T-helper 17 cell (primary cell): ENCODE measurements at places on chromosomes 5 and 9. TPM values are rescaled to one million over a fixed set of nuclear protein-coding genes. Genes with fewer than 3 reads are reported as not detected.

DNA sequence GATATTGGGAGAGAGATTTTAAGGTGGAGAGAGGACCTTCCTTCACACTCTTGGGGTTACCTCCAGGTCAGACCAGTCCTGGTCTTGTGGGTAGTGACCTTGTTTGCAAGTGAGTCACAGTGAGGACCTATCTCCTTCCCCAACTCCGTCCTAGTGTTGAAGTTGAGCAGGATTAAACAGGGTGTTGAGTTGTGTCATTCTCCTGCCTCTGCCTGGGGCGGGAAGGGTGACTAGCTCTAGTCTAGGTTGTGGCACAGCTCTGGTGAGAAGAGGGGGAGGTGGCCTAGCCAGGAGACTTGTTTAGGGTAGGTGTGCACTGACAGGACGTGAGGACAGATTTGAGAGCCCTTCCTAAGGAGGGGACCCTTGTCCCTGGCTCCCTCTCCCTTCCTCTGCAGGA lies 119.6 kb upstream of the PITX1 start:
- DNase-seq = no peak
- no peaks in the 10 kb centered on the region for H3K27me3 ChIP-seq
- H3K27ac ChIP-seq = no peak overlapping the region
- no peaks in the 10 kb centered on the region for H3K4me1 ChIP-seq

PAXX gene
- 89.9 TPM for total RNA-seq

DNA sequence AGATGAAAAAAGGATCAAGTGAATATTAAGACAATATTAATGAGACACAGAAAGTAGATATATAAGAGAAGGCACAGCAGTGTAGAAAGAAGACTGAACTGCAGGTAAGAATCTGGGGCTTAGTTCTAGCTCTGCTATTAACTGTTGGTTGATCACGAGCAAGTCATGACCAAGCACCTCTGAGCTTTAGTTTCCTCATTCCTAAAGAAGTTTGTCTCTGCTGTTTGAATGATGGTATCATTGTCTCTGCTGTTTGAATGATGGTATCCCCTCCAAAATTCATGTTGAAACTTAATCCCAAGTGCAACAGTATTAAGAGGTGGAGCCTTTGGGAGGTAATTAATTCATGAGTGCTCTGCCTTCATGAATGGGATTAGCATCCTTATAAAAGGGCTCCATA lies 2.5 kb upstream of the NME5 start:
- H3K36me3 ChIP-seq = no peaks in the 10 kb centered on the region
- no peak overlapping the region for H3K27ac ChIP-seq
- DNase-seq = no peak
- H3K4me1 ChIP-seq = no peaks in the 10 kb centered on the region
- H3K4me3 ChIP-seq = no peak overlapping the region

DNA sequence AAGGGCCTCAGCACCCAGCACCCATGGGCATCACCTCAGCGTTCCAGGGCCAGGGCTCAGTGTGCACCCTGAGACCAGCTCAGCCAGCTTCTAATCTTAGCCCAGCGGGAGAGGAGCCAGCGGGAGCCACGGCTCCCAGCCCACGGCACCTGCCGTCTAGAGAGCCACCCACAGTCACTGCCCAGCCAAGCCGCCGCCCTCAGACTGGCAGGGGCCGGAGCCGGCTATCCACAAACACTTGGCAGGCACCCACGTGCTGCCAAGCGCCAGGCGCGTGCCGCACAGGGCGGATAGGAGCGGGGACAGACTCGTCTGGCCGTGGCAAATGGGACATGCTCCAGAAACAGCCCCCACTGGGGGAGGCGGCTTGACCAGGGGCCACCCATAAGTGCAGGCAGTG lies 18.6 kb downstream of the BRD3 start:
- H3K36me3 ChIP-seq = peaks cover 5% of the 10 kb centered on the region
- no peak for DNase-seq
- no peak overlapping the region for H3K27ac ChIP-seq
- H3K27me3 ChIP-seq = no peaks in the 10 kb centered on the region
- peaks cover 4% of the 10 kb centered on the region for H3K4me1 ChIP-seq
- no peak overlapping the region for H3K4me3 ChIP-seq

TPM2 gene
- total RNA-seq = 33.9 TPM

ANP32B gene
- 158 TPM for total RNA-seq

DNA sequence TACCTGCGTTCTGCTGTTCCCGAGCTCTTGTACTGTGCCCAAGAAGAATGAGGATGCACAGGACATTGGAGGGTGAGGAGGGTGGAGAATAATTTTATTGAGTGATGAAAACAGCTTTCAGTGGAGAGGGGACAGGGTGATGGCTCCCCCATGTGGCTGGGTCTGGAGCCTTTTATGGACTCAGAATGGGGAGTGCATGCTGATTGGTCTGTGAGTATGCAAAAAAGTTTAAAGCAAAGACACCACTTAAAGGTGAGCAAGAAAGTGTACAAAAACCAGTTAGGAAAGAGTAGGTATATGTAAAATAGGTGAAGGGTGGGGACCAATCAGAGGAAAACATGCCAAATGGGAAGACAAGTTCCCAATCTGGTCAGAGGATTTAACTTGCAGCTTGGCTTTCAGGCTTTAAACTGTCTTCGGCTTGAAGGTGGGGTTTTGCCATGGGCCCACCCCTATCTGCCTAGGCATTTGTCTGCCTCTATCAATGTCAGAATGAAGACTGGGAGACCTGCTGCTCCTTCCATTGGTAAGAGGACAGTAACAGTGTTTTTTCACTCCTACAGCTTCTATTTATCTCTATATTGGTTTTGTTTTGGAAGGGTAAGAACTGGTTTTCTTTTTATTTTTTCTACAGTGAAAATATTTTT lies 118.0 kb upstream of the RAI14 start:
- H3K27me3 ChIP-seq = peaks cover 35% of the 10 kb centered on the region
- H3K27ac ChIP-seq = no peak overlapping the region
- peaks cover 2% of the 10 kb centered on the region for H3K4me1 ChIP-seq
- no peaks in the 10 kb centered on the region for H3K36me3 ChIP-seq
- no peak overlapping the region for H3K4me3 ChIP-seq
- no peak for DNase-seq

DNA sequence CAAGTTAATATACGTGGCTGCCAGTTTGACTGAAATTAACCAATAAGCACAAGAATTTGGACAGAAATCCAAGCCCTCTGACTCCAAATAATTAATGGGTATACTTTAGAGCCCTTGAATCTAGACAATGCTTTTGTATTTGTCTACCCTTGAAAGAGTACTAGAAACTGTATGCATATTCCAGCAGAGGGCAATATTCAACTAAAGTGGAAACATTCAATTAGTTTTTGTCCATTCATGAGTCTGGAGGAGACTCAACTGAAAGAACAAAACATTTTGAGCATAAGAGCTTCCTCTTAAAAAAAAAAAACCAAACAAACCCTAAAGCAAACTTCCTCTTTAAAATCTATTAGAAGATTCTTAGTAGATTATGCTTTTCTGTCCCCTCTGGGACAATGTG lies 157.8 kb downstream of the ARHGEF28 start:
- no peak overlapping the region for H3K27ac ChIP-seq
- no peaks in the 10 kb centered on the region for H3K4me1 ChIP-seq
- H3K4me3 ChIP-seq = no peak overlapping the region
- DNase-seq = no peak

- no peak overlapping the region for H3K4me3 ChIP-seq
- no peak overlapping the region for H3K27ac ChIP-seq
- no peaks in the 10 kb centered on the region for H3K4me1 ChIP-seq
- DNase-seq = no peak
- no peaks in the 10 kb centered on the region for H3K36me3 ChIP-seq
These were observed 364.2 kb upstream of the PDE4D start for GRCh38 chr5:60257596-60258271.

- no peak for DNase-seq
- H3K4me1 ChIP-seq = peaks cover 35% of the 10 kb centered on the region
- H3K27me3 ChIP-seq = no peaks in the 10 kb centered on the region
These were observed 135.6 kb downstream of the C9orf50 start for GRCh38 chr9:129485145-129485774.

FOXD4 gene
- total RNA-seq = not detected

DNA sequence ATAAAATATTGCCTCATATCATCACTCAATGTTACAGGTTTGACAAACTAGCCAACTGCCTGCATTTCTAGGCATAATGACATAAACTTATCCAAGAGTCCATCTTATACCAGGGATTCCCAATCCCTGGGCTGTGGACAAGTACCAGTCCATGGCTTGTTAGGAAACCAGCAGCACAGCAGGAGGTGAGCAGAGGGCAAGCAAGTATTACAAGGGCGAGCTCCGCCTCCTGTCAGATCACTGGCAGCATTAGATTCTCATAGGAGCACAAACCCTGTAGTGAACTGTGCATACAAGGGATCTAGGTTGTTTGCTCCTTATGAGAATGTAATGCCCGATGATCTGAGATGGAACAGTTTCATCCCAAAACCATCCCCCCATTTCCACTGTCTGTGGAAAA lies 144.9 kb downstream of the PRKACG start:
- H3K27ac ChIP-seq = no peak overlapping the region
- H3K27me3 ChIP-seq = no peaks in the 10 kb centered on the region
- no peaks in the 10 kb centered on the region for H3K36me3 ChIP-seq
- DNase-seq = no peak
- H3K4me1 ChIP-seq = no peaks in the 10 kb centered on the region
- H3K4me3 ChIP-seq = no peak overlapping the region

SOX30 gene
- total RNA-seq = 0.44 TPM
